ENCODE measurements at places on chromosomes 12 and 14. TPM values are rescaled to one million over a fixed set of nuclear protein-coding genes. Genes with fewer than 3 reads are reported as not detected.

The PTGER2 gene
- total RNA-seq, result 0.46 TPM

The CLEC2A gene
- total RNA-seq, result not detected

The EEF1AKMT3 gene
- 7.3 TPM for total RNA-seq

The NDRG2 gene
- total RNA-seq, result 5.2 TPM

The ABCD4 gene
- 61.1 TPM for total RNA-seq

The TC2N gene
- 9.6 TPM for total RNA-seq

The CCDC175 gene
- total RNA-seq, result not detected

The AMDHD1 gene
- 0.67 TPM for total RNA-seq

The KRT2 gene
- total RNA-seq, result not detected

The MGAT4C gene
- not detected for total RNA-seq

The FSCB gene
- not detected for total RNA-seq

The KRT77 gene
- not detected for total RNA-seq

The TTC6 gene
- 0.13 TPM for total RNA-seq

The ANO2 gene
- total RNA-seq, result 1.5 TPM

The MIP gene
- not detected for total RNA-seq

The NPFF gene
- 3.0 TPM for total RNA-seq

The KRT72 gene
- total RNA-seq, result not detected

The NOVA1 gene
- total RNA-seq, result 1.4 TPM

The NINJ2 gene
- not detected for total RNA-seq

The AGAP2 gene
- total RNA-seq, result under 0.01 TPM

The ZC2HC1C gene
- 9.2 TPM for total RNA-seq

The BCL2L14 gene
- not detected for total RNA-seq

The MLXIP gene
- 35.7 TPM for total RNA-seq

The FBXW8 gene
- total RNA-seq, result 25.4 TPM

The CLEC4C gene
- not detected for total RNA-seq

The TMEM63C gene
- total RNA-seq, result 1.1 TPM

The PIK3C2G gene
- total RNA-seq, result 0.13 TPM

The CIROP gene
- not detected for total RNA-seq

The ETV6 gene
- 17.6 TPM for total RNA-seq

The ARMH4 gene
- 4.2 TPM for total RNA-seq

The GARIN6 gene
- not detected for total RNA-seq

The BDKRB2 gene
- total RNA-seq, result 0.89 TPM

The VRK1 gene
- total RNA-seq, result 13.0 TPM

The KLRK1 gene
- total RNA-seq, result 0.48 TPM

The ZDHHC22 gene
- total RNA-seq, result not detected

The ZNF891 gene
- total RNA-seq, result 0.63 TPM

The WDR20 gene
- 14.0 TPM for total RNA-seq

The PROX2 gene
- total RNA-seq, result not detected

The RECQL gene
- 52.4 TPM for total RNA-seq

The SOAT2 gene
- total RNA-seq, result not detected

The TMEM52B gene
- total RNA-seq, result 0.48 TPM

The GPR137C gene
- 1.3 TPM for total RNA-seq

The CLEC4A gene
- total RNA-seq, result 0.50 TPM

The ACRBP gene
- total RNA-seq, result 0.89 TPM

The DDN gene
- total RNA-seq, result 0.13 TPM

The KLHL33 gene
- total RNA-seq, result 0.08 TPM

The CFAP251 gene
- total RNA-seq, result 3.7 TPM

The SERPINA12 gene
- total RNA-seq, result not detected

The SMIM41 gene
- not detected for total RNA-seq

The CKAP4 gene
- total RNA-seq, result 115 TPM

The ANKRD33 gene
- not detected for total RNA-seq

The GPR135 gene
- 1.9 TPM for total RNA-seq

The SYCP3 gene
- not detected for total RNA-seq

The LRRC74A gene
- total RNA-seq, result not detected

The ACVR1B gene
- 15.1 TPM for total RNA-seq
